Activated CD4-positive, alpha-beta T cell treated with anti-CD3 and anti-CD28 coated beads, Interleukin-2, amount 10 ng/mL, durations not matched to agents 24 days and 14 days (primary cell): ENCODE measurements at places on chromosomes 7 and 10. TPM values are rescaled to one million over a fixed set of nuclear protein-coding genes. Genes with fewer than 3 reads are reported as not detected.

LIPK gene
- total RNA-seq: not detected in 2 replicates

MOGAT3 gene
- not detected in 2 replicates for total RNA-seq

C10orf105 gene
- total RNA-seq: 0.26 and 0.33 TPM in 2 replicates

MUC3A gene
- not detected in 2 replicates for total RNA-seq

EGR2 gene
- 178 and 201 TPM in 2 replicates for total RNA-seq

MYO1G gene
- total RNA-seq: 283 and 290 TPM in 2 replicates
